ENCODE measurements at places on chromosomes 11 and 22.
A peak's percentile ranks its signal among the peaks of the same experiment; 100 is the strongest.

DNA sequence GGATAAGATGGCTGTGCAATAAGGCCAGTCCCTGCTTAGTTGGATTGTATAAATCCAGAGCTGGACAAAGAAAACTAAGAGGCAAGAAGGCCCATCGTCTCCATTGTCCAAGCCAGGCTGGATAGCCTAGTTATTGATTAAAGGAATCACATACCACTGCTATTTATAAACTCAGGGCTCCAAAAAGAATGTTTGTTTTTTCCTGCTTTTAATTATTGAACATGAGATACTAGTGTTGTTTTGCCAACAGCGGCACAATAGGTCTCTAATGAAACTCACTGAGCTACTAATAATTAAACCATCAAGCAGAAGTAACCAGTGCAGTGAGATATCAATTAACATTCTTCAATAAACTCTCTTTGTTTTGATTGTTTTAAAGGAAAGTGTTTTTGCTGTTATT lies 259.7 kb downstream of the INSC start:
- DNase-seq, result no peak

DNA sequence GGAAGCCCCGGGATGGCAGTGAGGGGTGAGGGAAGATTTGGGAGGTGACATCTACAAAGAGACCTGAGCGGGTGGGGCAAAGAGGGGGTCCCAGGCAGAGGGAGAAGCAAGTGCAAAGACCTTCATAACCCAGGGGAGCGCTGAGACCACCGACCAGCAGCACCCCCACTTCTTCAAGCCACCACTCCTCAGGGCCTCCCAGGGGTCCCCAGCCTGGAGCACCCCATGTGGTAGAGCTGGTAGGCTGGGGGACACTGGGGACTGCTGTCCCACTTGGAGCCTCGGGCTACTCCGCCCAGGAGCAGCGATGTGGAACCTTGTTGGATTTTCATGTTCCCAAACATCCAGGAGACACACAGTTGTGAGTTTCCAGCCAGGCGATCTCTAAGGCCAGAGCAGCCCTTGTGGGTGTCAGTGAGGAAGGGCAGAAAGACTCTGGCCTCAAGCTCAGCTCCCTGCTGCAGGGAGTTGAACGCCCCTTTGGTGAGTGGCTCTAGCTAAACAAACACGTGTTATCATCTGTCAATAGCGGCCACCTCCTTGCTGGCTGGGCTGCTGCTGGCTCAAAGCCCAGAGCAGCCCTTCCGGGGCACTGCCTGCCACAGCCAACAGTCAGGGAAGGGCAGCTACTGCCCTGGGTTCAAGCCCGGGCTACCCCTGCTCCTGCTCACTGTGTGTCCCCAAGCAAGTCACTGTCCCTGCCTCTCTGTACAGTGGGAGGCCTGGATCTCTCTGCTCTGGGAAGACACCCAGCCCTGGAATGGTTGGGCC lies 25.7 kb upstream of the CHKA start:
- DNase-seq, result no peak

DNA sequence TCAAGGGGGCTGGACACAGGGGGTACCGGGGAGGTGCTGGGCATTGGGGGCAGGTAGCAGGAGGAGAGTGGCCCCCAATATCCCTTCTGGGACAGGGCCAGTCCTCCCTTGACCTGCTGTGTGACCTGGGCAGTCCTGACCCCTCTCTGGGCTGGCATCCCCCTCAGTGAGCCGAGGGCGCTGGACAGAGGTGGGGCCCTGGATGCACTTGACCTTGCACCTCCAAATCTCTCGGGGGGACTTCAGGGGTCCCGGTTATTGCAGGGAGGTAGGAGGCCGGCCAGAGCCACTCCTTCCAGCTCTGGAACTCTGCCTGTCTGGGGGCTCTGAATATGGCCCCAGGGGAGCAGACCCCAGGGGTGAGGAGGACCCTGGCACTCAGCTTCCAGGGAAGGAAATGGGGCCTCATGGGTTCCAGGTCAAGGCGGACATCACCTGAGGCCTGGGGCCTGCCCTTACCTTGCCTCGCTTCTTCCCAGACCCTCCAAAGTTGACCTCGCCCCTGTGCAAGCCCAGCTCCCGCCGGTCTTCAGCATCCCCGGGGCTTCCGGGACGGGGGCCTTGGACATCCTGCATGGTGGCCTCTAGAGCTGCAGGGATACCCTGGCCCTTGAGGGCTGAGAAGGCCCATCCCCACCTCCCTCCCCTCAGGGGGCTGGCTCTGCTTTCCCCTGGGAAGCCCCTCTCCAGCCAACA lies 21.7 kb downstream of the TRPM5 start:
- DNase-seq, result no peak

DNA sequence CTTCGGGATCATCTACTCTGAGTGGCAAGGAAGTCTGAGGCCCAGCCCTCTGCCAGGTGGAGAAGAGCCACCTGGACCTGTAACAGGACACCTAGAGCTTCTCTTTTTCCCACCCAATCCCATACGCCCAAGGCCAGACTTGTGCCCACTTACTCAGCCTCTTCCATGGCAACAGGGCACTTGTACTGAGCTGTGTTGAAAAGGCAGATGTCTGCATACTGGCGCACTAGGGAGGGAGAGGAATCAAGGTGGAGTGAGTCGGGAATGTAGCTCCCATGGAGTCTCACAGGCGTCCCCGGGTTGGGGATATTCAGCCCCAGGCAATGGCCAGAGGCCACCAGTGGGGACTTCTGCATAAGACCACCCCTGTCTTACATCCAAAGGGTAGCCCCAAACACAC lies 36.1 kb downstream of the TPBGL start:
- no peak for DNase-seq

GRCh38 chr22:29388759-29389090 lies 355 bp upstream of the AP1B1 start:
- no peak for DNase-seq

GRCh38 chr22:49657275-49657973 lies 170.2 kb downstream of the BRD1 start:
- peak; percentile 75 for DNase-seq

DNA sequence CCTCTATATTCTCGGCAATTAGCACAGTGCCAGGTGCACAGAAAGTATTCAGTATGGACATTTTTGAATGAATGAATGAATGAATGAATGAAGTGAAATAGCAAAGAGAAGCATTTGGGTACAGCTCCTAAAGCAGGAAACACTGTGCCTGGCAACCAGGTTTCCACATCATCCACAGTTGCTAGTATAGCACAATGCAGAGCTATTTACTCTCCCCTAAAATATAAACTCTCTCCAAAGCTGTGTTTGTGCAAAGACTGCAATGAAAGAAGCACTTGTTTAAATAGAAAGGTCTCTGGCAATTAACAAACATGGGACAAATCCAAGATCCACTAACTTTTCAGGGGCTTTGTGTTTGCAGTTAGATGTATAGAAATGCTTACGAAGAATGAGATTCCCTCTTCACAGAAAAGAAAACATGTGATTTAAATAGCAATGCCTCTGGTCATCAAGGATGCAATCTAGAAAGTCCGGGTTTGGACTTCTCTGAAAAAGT lies 103.0 kb upstream of the OPCML start:
- no peak for DNase-seq

GRCh38 chr11:78284260-78284659 lies 95.5 kb downstream of the USP35 start:
- DNase-seq, result no peak

DNA sequence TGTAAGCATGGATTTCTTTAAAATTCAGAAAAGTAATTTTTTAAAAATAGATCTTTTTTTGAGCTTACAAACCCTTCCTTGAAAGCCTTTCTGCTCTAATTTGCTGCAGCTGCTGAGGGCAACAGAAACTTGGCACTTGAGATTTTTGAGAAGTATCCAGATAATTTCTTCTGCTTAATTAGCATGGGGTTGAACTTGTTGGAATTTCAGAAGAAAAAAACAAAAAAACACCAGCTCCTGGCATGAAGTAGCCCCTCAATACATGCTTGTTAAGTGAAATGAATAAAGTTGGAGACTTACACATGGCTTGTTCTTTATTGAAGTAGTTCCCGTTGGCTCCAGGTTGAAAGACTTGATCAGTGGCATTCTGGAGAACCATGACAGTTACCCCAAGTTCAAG lies 331.4 kb upstream of the RAG2 start:
- DNase-seq, result no peak

- DNase-seq, result no peak
Measured at GRCh38 chr11:83827940-83828554, 541.9 kb upstream of the CCDC90B start.

- no peak for DNase-seq
Measured at GRCh38 chr11:2741377-2742131, 41.8 kb upstream of the KCNQ1OT1 start.

- DNase-seq, result no peak
Measured at GRCh38 chr11:107184986-107185385, 166.7 kb upstream of the GUCY1A2 start.

- DNase-seq, result peak; percentile 54
Measured at GRCh38 chr22:42269432-42270175, 849 bp downstream of the TCF20 start.

- no peak for DNase-seq
Measured at GRCh38 chr11:134510233-134511040, 98.4 kb upstream of the B3GAT1 start.

DNA sequence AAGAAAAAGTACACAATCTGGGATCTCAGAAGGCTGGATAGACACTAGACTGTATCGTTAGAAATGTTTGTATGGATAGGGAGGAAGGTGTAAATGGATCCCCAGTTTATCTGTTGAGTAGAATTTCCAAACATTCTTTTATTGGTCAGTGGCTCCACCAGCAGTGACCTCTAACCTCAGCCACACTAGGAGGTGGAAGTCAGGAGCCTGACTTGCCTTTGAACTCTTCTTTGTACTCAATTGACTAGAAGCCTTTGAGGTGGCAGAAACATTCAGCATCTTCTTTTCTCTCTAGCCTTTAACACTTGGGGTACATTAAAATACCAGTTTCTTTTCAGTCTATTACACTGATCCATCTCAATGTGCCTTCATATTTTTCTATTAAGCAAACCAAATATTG lies 39.1 kb downstream of the EXT2 start:
- no peak for DNase-seq

DNA sequence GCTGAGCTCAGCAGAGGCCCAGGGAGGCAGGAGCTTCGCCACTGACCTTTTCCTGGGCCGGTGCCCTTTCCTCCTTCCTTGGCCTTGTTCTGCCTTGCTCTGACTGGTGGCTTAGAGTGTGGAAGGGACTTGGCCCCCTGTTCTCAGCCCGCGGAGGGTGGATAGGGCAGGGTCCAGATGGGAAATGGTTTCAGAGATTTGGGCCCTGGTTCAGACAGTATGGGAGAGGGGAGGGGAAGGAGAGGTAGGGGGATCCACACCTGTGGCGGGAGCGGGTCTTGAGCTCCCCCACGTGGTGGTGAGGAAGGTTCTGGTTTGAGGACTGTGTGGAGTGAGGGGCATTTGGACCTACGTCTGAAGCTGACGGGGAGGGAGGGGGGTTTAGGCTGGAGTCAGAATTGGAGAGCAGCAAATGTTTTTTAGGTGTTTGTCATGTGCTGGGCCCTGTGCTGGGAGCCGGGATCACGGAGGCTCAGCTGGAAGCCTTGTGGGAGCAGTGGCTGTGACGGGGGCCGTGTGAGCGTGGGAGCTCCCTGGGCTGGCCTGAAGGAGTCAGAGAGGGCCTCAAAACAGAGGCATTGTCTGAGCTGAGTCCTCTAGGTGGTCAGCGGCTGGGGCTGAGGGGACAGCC lies 27.2 kb downstream of the SHANK3 start:
- no peak for DNase-seq

- DNase-seq, result no peak
Measured at GRCh38 chr11:7186190-7186589, 65.5 kb upstream of the SYT9 start.

DNA sequence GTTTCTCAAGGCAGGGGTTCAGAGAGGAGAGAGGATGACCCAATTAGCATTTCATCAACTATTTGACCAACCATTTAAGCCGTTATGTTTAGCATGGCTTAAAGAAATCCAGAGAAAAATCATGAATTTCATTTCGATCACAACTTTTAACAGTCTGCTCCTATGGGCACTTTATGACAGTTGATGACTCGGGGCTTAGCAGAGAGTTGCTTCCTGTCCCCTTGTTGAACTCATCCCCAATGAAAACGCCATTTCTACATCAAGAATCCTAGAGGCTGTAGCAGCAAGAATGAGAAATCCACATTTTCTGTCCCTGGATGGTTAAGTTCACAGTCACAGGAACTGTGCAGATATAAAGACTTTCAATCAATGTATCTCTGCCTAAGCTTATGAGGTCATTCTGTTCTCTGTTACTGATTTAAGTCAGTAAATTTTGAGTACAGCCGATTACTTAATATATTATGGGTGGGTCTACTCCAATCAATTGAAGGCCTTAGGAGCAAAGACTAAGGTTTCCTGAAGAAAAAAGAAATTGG lies 81.1 kb downstream of the BDNF start:
- no peak for DNase-seq

DNA sequence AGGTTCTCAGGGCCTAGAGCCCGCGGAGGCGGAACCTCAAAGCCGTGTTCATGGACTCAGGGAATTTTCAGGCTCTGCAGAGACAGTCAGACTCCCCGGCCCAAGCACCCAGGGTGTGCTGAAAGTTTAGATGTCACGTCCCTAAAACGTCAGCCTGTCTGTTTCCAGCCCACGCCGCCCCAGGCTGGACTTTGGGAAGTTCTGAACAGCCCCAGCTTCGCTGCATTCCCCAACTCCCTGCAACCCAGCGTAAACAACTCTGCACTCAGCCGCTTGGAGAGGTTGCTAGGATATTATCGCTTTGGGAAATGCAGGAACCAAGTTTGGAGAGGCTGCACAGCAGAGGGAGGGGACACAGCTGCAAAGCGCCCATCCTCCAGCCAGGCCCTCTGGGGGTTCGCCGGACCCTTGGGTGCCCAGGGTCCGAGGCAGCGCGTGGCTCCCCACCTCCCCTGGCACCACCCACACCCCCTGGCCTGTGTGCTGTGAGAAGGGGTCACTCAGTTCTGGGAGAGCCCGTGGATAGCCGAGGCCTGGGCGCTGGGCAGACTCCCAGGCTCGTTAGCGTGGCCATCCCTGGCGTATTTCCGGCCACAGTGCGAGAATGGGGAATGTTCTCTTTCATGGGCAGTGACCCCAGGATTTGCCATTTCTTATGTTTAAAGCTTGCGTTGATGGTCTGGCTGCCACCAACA lies 120.5 kb upstream of the FGF3 start:
- DNase-seq, result no peak

- no peak for DNase-seq
Measured at GRCh38 chr11:10609636-10610035, 41.2 kb upstream of the LYVE1 start.

Measured in immature natural killer cell (primary cell).